ENCODE measurements at places on chromosomes 3 and 15. TPM values are rescaled to one million over a fixed set of nuclear protein-coding genes. Genes with fewer than 3 reads are reported as not detected.
A peak's percentile ranks its signal among the peaks of the same experiment; 100 is the strongest.

ACAP2 gene
- total RNA-seq: 63.5 TPM

RASGRP1 gene
- total RNA-seq: not detected

CHRM5 gene
- not detected for total RNA-seq

EPHA6 gene
- 2.7 TPM for total RNA-seq

- DNase-seq: no peak
Measured at GRCh38 chr15:59696332-59696731, 7.2 kb upstream of the BNIP2 start.

FAM81A gene
- not detected for total RNA-seq

GRCh38 chr3:37987315-37987697 is 3.3 kb upstream of the VILL start:
- no peak for DNase-seq

GRCh38 chr3:98038876-98039275 is 3.8 kb upstream of the GABRR3 start:
- no peak for DNase-seq

DNA sequence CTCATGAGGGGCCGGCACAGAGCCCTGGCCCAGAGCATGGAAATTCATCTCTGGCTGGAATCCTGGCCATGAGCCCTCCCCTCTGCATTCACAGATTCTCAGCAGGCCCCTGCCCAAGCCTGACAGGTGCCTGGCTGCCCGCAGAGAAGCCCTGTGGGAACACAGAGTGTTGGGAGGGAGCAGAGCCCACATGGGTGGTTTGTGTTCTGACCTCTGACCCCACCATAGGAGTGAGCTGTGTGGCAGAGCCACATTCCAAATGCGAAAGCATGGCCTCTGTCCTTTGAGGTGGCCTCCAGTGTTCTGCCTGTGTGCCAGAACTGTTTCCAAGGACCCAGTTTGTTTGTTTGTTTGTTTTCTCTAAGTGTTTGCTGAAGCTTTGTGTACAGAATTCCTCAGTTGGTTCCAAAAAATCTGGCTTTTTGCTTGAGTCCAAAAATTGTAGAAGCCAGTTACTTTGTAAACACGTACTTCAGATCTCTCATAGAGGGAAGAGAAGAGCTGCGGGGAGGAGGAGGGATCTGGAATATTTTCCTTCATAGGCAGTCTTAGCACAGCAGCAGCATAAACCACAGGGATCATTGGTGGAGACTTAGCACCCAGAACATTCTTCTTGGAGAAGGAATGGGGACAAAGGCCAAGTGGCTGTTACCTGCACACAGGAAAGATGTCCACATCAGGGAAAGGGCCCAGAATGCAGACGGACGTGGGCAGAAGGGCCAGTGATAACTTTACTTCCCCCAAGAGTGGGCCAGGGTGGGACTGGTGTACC is 36.0 kb downstream of the GRAMD2A start:
- DNase-seq: no peak

SLC22A13 gene
- not detected for total RNA-seq

DNA sequence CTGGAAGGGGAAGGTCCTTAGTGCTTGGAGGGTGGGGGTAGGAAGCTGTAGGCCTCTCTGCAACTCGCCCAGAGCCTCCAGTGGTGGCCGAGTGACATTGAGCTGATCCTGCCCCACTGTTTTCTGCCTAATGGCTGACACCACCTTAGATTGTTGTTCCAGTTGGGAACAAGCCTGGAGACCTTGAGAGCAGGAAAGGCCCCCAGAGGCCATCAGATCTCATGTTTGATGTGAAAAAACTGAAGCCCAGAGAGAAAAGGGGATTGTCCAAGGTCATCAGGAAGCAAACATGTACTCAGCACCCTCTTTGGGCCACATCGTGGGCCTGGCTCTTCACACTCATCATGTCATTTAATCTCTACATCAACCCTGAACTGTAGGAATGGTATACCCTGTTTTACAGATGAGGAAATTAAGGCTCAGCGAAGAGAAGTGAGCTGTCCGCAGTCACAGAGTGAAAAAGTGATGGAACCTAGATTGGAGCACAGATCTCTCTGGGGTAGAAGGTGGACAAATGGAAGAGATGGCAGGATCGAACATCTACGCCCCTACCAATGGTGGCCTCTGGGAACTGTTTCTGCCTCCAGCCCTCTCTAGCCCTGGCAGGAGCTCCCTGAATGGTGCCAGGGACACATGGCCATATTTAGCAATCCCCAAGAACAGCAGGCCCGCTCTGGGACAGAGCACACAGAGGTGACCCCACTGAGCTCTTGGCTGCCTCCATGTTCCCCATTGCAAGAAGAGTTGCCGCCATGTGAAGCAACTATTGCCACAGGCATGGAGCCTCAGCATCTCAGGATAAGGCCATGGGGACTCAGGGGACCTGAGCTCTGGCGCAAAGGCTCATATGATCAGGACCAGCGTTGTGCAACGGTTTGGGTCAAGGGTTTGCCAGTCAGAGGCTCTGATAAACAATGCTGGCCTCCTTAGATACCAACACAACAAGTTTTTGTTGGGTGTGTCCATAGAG is 31.6 kb upstream of the TSEN2 start:
- DNase-seq: no peak

CAND2 gene
- 42.0 TPM for total RNA-seq

GRCh38 chr15:64010719-64011118 is 35.6 kb downstream of the DAPK2 start:
- DNase-seq: peak; percentile 21

GRCh38 chr3:175601521-175601920 is 742.4 kb downstream of the NAALADL2 start:
- DNase-seq: no peak

GRCh38 chr15:70466895-70467529 is 296.3 kb downstream of the UACA start:
- peak; percentile 51 for DNase-seq

DNA sequence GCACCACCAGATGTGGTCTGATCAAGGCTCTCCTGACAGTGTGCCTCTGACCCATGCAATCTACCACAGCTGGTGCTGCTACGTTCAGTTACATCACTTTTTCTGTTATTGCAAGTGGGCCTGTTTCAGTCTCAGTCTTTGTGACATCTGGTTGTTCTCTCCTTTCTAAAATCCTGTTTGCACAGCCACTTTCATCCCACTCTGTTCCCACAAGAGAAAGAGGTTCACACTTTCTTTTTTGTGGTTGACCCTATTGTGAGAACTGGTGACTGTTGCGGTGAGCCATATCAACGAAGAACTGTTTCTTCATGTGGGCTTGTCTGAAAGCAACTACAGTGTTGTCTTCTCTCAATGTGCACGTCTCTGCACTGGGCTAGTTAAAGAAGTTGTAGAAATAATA is 342.8 kb upstream of the ARPP21 start:
- DNase-seq: no peak

- DNase-seq: peak; percentile 52
Measured at GRCh38 chr3:38039101-38039898, at the start of gene DLEC1. DLEC1 (plus strand) TSS chr3:38039208; CDS start chr3:38039226, 18 bp downstream.

DNA sequence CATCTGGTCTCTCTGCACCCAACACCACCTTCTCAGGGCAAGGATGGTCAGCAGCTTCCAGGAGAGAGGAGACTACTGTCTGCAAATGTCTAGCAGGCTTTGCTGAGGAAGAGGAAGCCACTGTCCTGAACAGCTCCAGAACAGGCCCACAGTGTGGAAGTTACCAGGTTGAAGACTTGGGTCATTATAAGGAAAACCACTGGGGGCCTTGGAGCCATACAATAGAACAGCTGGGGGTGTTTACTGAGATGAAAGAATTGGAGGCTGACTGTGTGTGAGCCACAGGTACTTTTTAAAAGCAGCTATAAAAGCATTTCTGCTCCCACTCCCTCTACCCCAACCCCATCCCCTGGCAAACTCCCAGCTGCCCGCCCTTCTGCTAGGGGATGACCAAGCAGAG is 24.2 kb downstream of the SRGAP3 start:
- DNase-seq: no peak

- peak; percentile 19 for DNase-seq
Measured at GRCh38 chr3:47577583-47578118, 1.0 kb downstream of the CSPG5 start.

DNA sequence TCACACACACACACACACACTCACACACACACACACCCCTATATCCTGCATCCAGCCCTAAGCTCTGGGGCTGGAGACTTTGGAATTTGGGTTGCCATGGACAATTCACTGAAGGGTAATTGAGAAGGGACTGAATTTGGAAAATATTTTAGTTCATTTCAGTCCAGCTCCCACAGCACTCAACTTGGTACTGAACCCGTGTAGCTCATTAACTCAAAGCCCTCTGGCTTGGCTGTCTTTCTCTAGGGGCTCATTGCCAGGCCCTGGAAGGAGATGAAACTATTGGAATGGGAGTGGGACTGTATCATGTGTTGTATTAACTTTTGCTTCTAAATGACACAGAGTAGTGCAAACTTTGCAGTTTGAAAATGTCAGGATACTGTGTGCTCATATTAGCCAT is 157.3 kb downstream of the EPHB1 start:
- no peak for DNase-seq

- DNase-seq: no peak
Measured at GRCh38 chr3:120404876-120405275, 45.9 kb downstream of the FSTL1 start.

GRCh38 chr3:126208606-126209256 is 28.3 kb upstream of the ALDH1L1 start:
- DNase-seq: peak; percentile 70

DNA sequence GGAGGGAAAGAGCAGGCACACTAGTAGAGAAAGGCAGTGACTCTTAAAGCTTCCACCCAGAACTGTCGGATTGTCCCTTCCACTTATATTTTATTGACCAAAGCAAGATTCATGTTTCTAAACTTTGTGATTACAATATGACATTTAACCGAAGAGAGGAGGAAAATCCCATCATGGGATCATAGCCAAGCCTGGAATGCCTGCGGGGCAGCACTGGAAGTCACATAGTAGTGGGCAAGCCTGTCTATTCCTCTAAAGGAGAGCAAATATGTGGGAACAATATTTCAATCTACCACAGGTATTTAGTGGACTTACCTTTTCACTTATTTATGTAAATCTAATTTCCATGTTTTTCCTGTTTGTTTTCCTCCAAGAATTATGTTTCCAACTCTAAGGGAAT is 3.8 kb upstream of the TMOD3 start:
- no peak for DNase-seq

DNA sequence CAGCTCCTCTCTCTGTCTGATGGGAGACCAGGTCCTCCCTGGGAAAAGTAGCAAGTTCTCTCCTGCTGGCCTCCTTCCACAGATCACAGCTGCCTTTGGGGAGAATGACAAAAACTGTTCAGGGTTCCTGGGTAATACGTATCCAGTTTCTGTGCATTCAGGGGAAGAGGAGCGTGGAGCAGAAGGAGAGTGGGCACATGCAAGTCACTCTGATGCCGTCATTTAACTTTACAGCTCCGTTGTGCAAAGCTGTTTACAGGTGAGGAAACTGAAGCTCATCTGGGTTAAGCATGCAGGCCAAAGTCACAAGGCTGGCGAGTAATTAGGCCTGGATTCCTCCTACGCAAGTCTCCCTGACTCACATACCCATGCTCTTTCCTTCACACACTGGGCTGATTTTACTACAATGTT is 7.5 kb upstream of the TM4SF1 start:
- peak; percentile 27 for DNase-seq

GOLGA8K gene
- total RNA-seq: not detected

CSTA gene
- not detected for total RNA-seq

ISG20 gene
- total RNA-seq: 35.9 TPM

- peak; percentile 52 for DNase-seq
Measured at GRCh38 chr3:52108302-52109232, 45.7 kb downstream of the POC1A start.

DNA sequence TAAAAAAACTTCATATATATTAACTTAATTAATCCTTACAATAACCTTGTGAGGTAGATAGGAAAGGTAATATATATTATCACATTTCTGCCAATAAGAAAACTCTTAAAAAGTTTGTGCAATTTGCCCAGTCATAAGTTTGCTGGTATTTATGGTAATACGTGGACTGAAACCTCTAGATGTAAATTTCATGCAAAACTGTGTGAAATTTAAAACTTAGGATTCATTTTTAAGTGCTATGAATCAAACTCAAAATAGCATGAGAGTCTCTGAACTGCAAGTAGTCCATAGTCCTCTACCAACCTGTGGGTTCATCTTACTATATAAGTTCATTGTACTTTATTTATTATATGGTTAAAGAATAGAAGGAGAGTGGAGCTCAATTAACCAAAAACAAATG is 56.4 kb downstream of the ZBTB20 start:
- no peak for DNase-seq

GRCh38 chr15:63146684-63147083 is 10.6 kb downstream of the RPS27L start:
- no peak for DNase-seq

PAQR5 gene
- total RNA-seq: 0.61 TPM

- DNase-seq: no peak
Measured at GRCh38 chr15:55254916-55255679, 34.5 kb downstream of the RAB27A start.
